ENCODE measurements at places on chromosomes 12 and 14. TPM values are rescaled to one million over a fixed set of nuclear protein-coding genes. Genes with fewer than 3 reads are reported as not detected.

DNA sequence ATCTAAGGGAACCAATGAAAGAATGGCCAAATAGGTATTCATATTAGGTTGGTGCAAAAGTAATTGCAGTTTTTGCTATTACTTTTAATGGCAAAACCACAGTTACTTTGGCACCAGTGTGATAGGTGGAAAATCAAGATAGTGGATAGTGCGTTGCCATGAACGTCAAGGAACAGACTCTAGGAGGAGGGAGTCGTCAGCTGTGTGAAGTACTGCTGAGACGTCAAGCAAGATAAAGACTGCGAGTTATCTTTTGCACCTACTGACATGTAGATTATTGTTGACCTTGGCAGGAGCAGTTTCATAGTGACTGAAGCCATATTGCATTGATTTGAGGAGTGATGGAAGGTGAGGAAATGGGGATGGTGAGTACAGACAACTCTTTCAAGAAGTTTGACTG, 8.3 kb downstream of the YLPM1 start:
- H3K27ac ChIP-seq: no peak overlapping the region
- no peak for DNase-seq
- peaks cover 27% of the 10 kb centered on the region for H3K4me1 ChIP-seq
- H3K4me3 ChIP-seq: no peak overlapping the region

Gene PLCZ1
- total RNA-seq: not detected

DNA sequence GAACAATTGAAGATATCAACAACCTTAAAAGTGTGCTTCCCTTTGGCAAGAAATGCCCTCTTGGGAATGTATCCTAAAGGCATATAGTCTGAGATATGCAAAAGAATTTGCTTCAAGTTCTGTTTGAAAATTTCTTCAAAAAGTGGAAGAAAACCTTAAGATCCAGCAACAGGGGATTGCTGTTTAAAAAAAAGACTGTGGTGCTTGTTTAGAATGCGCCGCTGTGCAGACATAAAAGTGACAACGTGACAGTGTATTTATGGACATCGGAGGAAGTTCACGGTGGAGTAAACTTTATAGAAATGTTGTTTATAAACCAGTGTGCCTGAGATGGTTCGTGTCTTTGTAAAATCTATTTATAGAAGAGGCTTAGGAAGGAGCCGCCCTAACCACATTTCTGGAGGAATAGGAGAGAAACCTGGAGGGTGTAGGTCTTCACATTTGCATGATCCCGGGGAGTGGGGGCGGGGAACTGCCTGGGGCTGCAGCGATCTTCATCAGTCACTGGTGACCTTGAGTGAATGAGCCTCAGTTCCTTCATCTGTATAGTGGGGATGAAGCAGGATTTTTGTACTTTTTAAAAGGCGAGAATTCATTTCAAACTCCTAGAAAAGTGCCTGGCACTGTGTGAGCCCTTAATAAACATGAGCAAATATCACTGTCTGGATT, 27.5 kb downstream of the ADGRD1 start:
- H3K4me1 ChIP-seq: peaks cover 7% of the 10 kb centered on the region
- peak; percentile 33 for DNase-seq
- no peaks in the 10 kb centered on the region for H3K27me3 ChIP-seq
- H3K27ac ChIP-seq: no peak overlapping the region

Gene SIX1
- 0.14 TPM for total RNA-seq

DNA sequence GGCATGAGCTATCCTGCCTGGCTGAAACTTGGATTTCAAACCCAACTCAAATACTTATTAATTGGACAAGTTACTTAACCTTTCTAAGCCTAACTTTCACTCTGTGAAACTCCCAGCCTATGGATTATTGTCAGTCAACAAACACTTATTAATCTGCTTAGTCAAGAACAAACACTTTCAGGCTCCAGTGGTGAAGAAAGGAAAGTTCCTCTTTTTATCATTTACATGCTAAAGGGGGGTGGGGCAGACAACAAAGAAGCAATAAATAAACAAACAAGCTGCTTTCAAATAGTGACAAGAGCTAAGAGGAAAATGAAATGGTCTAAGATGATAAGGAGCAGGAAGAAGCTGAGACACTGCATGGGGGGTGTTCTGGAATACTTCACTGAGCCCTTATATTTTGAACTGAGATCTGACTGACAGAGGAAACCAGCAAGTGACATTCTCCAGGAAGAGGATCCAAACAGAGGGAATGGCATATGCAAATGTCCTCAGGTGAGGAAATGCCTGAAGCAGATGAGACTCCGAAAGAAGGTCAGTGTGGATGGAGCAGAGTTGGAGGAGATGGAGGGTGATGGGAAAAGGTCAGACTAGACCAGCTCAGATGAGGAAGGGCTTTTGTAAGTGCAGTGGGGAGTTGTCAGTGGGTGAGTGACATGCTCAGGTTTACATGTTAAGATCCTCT, 259.6 kb downstream of the ITPR2 start:
- no peaks in the 10 kb centered on the region for H3K27me3 ChIP-seq
- no peaks in the 10 kb centered on the region for H3K36me3 ChIP-seq
- DNase-seq: no peak
- H3K27ac ChIP-seq: no peak overlapping the region
- H3K4me3 ChIP-seq: no peak overlapping the region

DNA sequence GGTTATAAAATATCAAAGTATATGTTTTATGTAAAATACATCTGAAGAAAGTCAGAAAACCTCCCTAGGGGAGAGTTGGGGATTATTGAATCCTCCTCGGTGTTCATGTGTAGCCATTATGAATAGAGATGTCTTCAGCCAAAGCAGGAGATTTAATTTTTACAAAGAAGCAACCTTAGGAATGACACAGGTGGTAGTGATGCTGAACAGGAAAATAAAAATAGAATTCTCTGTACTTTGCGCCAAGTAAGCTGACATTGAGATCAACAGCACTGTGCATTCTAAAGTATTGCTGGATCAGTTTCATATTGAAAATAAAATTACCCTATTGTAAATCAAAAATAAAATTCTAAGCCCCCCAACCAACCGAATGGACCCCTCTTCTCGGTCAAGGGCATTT, 132.8 kb upstream of the TRHDE start:
- no peaks in the 10 kb centered on the region for H3K36me3 ChIP-seq
- no peaks in the 10 kb centered on the region for H3K4me1 ChIP-seq
- no peak overlapping the region for H3K27ac ChIP-seq
- DNase-seq: no peak
- no peak overlapping the region for H3K4me3 ChIP-seq
- H3K27me3 ChIP-seq: no peaks in the 10 kb centered on the region

Gene CLEC6A
- total RNA-seq: 2.0 TPM

Gene ADAM21
- not detected for total RNA-seq

DNA sequence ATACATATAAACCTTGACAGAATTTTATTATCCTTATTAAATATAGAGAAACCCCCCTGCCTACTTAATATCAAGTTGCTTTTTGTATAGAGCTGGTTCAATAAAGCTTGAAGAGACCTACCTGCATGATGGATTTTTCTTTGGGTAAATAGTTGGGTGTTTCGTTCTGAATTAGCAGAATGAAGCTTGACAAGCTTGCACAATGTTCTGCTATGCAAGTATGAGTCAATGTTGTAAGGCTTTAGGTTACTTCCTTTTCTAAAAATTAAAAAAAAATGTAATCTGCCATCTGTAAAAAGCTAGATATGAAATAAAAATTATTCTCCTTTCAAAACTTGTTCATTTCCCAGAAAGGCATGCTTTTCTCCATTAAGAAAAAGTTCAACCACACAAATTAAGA, 1662.6 kb upstream of the SEL1L start:
- no peak overlapping the region for H3K4me3 ChIP-seq
- H3K36me3 ChIP-seq: no peaks in the 10 kb centered on the region
- no peaks in the 10 kb centered on the region for H3K27me3 ChIP-seq

DNA sequence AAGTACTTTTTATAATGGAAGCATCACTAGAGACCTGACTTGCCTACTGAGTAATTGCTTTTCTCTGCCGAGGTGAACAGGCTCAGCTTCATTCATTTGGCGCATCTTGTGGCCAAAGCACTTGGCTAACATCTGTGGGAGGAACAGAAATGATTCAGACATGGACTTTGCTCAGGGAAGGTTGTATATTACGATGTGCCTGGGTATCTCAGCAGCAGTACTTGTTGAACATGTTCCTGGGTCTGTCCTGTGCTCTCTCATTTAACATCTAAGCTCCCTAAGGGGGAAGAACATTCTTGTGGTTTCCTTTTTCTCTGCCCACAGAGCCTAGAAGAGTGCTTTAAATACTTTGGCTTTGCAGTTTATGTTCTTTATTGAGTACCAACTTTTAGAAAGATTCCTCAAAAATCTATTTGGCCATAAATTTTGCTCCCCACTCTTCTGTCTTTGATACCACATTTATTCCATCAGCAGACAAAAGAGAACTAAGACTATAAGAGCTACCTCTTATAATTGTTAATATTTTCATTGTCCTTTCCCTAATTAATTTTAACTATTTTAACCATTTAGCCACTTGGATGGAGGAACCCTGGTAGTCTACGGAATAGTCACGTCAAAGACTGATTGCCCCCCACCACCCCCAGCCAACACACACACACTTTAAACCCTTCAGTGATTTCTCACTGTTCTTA, 101.2 kb upstream of the EGLN3 start:
- H3K27me3 ChIP-seq: no peaks in the 10 kb centered on the region
- H3K27ac ChIP-seq: no peak overlapping the region
- no peak for DNase-seq
- no peak overlapping the region for H3K4me3 ChIP-seq
